Activated CD8-positive, alpha-beta memory T cell treated with anti-CD3 and anti-CD28 coated beads, Interleukin-2, amount 10 ng/mL, durations not matched to agents 7 days and 5 days (primary cell): ENCODE measurements at places on chromosomes 16 and 17.

GRCh38 chr17:44559634-44560554 is 2.6 kb downstream of the FZD2 start:
- no peak for DNase-seq

GRCh38 chr17:8152112-8152775 is at the start of gene PER1:
Gene PER1, minus strand, starts transcription at chr17:8152404. Its CDS starts 1,698 bp downstream, at chr17:8150706.
- DNase-seq, result peak; percentile 94

DNA sequence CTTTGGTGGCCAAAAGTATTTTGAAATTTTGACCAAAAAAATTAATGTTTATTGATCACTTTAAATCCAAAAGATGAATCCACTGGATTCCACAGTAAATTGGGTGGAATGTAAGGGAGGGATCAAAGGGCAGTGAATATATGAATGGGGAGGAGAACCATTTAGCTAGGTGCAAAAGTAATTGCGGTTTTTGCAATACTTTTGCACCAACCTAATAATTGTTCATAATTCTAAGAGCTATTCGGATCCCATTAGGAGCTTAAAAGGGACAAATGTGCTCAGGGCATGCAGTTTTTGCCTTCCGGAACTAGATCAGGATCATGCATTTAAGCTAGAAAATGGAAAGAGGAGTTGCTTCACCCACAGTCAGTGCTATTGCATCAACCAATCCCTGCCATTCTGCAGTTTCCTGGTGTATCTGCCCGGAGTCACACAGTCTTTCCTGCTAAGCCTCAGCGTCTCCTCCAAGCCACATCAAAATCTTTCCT is at the start of gene LPO:
LPO (plus strand) TSS at position 438 of the 488 bp plus-strand sequence. CDS start 4,396 bp downstream, outside the sequence.
- no peak for DNase-seq

- DNase-seq, result no peak
Observed at GRCh38 chr17:45018514-45018847, 33.0 kb downstream of the DCAKD start.

- DNase-seq, result peak; percentile 79
Observed at GRCh38 chr17:28494445-28495188, 11.5 kb upstream of the FOXN1 start.

GRCh38 chr17:49193513-49194296 is 16.7 kb downstream of the GNGT2 start:
- DNase-seq, result no peak

- DNase-seq, result no peak
Observed at GRCh38 chr16:60061396-60061795, 1327.3 kb upstream of the GOT2 start.

- no peak for DNase-seq
Observed at GRCh38 chr16:57178793-57179212, 7.0 kb downstream of the PSME3IP1 start.

GRCh38 chr17:1896243-1897104 is 66.7 kb downstream of the RPA1 start:
- DNase-seq, result no peak

GRCh38 chr16:86214326-86215232 is 295.7 kb upstream of the FOXF1 start:
- DNase-seq, result no peak

- DNase-seq, result peak; percentile 96
Observed at GRCh38 chr16:75074920-75075687, 41.5 kb downstream of the LDHD start.

DNA sequence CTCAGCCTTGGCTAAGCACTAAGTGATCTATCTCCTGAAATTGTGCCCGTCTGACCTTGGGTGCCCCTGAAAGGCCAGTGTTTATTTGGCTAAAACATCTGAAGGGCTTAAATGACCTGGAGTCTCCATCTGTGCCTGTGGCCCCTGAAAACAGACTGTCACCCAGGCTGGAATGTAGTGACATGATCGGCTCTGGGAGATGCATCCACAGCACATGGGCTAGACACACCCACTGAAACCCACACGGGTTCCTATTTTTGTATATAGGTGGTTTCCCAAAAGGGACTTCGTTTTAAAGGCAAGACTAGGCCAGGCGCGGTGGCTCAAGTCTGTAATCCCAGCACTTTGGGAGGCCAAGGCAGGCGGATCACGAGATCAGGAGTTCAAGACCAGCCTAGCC is 13.5 kb downstream of the CEP295NL start:
- no peak for DNase-seq

- no peak for DNase-seq
Observed at GRCh38 chr17:13590441-13590840, 11.3 kb downstream of the HS3ST3A1 start.

DNA sequence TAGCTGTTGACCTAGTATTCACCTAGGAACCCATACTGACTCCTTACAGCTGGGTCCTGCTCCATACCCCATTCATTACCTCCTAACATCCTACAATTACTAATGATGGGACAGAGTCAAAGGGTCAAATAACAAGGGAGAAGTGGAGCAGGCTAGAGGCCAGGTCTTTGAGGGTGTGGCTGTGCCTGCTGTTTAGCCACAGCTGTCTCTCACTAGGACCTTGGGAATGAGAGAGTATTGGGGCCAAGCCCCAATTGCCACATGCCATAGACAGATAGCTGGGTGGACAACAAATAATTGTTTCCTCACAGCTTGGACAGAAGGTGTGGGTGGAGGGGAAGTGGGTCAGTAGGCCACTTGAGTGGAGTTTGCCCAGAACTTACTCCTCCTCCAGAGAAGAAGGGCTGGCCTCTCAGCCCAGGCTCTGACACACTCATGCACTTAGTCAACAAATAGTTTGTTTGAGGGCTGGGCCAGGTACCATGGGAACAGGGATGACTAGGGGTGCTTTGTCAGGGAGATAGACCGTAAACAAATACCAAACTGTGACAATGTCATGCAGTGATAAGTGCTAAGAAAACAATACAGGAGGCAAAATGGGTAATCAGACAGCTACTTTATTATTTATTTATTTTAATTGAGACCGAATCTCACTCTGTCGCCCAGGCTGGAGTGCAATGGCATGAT is 10.2 kb upstream of the CENPT start:
- DNase-seq, result no peak

- DNase-seq, result no peak
Observed at GRCh38 chr16:2804728-2805127, 6.5 kb downstream of the PRSS41 start.

DNA sequence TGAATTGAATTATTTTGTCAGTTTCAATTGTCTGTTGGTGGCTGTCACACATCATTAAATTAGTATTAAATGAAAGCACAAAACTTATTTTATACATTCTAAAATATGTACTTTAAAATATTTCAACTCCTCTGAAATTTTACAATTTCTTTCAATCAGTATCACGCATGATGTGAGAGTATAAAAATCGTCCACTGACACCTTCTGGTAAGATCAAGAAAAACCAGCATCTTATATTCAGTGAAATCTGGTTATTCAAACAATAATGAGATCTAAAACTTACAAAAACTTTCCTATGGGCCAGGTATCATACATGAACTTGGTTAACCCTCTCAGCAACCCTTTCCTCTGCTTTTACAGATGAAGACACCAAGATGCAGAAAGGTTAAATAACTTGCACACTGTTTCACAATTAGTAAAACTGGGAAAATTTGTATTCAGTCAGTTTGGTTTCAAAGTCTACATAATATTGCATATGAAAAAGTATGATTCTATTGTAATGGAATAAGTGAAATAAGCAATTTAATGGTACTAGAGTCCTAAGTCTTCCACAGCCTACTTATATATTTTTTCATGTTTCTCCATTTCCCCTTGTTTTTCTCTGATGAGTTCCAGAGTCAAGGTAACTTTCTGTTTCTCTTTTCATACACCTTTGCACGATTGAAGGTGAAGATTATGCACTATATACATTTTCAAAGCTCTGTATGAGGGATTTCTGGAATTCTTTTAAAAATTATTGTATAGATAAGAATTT is 58.7 kb downstream of the EFCAB5 start:
- DNase-seq, result no peak

- DNase-seq, result no peak
Observed at GRCh38 chr17:19664136-19664820, 15.7 kb downstream of the ALDH3A2 start.

DNA sequence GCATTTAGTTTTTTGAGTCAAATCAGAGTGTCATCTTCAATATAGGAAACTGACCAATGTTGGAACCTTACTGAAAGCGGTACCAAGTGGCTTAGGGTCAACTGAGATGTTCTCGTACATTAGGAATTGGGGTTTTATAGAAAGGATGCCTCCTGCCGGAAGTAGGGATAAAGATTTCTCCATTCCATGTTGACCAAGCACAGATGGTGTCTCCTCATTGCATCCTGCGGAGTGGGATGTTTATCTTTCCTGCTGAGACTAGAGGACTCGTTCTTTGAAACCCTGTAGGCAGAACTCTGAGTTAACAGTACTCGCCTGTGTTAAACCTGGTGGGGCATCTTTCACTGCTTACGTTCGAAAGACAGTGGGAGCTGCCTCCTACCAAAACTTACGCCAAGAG is 1.4 kb downstream of the SHISA6 start:
- DNase-seq, result no peak

GRCh38 chr17:46035112-46035818 is 36.2 kb downstream of the STH start:
- DNase-seq, result peak; percentile 44

DNA sequence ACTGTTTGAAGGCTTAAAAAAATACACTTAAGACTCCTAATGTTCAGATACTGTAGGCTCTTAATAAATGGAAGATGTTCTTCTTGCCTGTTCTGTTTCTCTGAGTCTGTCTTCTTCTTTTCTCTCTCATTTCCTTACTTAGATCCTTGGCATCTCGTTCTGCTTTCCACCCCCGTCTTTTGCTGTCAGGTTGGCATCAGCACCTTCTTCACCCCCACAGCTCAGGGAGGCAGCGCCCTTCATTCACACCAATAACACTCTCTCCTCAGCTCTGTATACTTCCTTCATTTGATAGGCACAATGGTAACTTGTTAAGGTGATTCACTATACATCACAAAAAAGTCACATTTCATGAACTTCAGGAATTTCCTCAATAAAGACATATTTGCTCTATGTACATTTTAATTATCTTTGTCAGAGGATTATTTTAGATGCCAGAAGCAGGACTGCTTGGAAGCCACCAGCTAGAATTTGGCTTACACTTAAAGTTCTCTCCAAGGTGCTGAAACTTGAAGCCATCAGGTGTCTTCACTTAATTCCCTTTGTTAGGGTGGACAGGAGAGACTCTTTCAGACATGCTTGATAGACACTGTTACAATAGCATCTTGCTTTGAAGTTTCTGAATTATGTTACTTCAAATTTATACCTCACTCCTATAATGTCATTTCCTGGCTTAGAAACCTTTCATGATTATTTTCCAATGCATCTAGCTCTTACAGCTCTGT is 670.1 kb upstream of the C16orf82 start:
- DNase-seq, result no peak

- DNase-seq, result no peak
Observed at GRCh38 chr17:73101031-73101430, 8.5 kb upstream of the SLC39A11 start.

GRCh38 chr16:85913688-85914422 is 14.9 kb downstream of the IRF8 start:
- no peak for DNase-seq

DNA sequence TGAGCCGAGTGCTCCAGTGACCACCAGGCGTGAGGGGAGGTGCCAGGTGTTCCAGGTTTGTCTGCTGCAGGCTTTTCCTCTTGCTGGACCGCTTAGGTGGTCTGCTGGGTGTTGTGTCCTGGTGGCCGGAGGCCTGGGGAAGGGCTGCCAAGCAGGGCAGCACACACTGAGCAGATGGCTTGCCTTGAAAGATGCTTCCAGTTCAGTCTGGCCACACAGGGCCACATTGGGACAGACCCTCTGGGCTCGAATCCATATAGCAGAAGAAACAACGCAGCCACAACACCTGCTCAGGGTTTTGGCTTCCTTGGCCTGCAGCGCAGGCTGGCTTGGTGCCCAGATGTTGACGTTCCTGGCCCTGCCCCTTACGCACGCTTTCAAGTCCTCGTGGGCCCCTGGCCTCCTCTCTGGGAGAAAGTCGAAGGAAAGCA is 24.8 kb downstream of the GINS2 start:
- no peak for DNase-seq

- DNase-seq, result no peak
Observed at GRCh38 chr17:29193146-29193545, 12.9 kb upstream of the MYO18A start.

GRCh38 chr17:57368637-57369336 is 112.5 kb downstream of the MSI2 start:
- DNase-seq, result no peak

DNA sequence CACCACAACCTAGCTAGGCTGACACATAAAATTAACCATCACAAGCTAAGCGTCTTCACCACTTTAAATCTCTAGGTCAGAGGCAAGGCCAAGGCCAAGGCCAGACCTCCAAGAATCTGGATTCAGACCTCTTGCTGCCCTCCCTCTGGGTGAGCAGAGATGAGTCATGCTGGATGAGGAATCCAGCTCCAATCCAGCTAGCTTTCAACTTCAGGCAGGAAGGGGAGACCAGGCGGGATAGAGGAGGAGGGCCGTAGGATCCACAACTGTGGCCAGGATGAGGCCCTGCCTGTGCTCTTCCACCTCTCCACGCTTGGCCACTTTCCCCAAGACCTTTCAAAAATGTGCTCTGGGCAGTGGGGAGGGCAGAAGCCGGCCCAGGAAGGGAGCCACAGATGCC is 14.7 kb downstream of the LRRC75A start:
- DNase-seq, result no peak
